ENCODE measurements at places on chromosomes 1 and 21.
A peak's percentile ranks its signal among the peaks of the same experiment; 100 is the strongest.

DNA sequence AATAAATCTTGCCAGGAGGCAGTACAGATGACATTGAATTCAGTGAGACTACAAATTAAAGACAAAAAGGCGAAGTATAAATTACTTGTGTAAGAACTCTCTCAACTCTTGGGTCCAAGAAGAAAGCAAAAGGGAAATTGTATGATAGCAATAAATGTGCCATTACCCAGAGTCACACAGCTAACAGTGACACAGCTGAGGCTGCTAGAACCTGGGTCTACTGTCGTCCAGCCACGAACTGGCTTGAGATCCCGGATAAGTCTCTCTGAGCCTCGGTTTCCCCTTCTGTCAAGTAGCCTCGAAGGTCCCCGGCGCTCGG, 362 bp upstream of the ROR1 start:
- no peak for DNase-seq

- DNase-seq = no peak
These were observed 10.5 kb downstream of the UCK2 start for GRCh38 chr1:165837838-165838364.

GRCh38 chr1:29508458-29509107, 272.3 kb downstream of the PTPRU start:
- no peak for DNase-seq

DNA sequence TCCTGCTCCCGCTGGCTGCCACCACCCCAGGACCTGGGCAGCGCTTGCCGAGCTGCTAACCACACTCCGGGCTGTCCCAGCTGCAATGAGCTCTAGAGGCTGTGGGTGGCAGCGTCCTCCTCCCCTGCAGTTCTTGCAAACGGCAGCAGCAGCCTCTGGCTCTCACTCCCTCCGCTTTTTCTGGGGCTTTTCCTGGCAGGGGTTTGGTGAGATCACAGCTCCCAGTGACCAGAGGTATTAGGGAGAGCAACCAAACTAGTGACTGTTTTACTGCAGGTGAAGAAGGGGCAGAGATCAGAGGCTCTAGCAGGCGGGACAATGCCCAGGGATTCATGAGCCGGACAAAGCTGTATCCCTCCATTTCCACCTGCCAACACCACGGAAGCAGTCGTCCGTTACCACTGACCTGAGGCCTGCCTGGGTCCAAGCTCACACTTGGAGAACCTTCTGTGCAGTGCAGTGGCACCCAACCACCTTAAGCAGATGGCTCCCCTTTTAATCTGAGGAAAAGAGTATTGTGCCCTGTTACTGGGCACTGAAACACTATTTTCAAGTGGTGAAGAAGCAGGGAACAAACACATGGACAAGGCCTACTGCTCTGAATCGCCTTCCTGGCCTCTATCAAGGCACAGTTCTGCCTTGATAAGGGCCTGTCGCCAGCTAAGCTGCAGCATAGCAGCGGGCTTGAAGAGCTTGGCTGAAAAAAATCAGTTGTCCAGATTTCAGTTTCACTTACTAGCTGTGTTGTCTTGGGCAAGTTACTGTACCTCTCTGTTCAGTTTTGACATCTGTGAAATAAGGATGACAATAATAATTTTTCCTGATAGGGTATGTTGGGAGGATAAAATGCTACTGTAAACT, at the start of gene F5:
Gene F5 (minus strand): TSS at position 87 of the 861 bp plus-strand sequence. CDS start 95 bp downstream, outside the sequence.
- peak; percentile 75 for DNase-seq

GRCh38 chr1:9473032-9473807, 66.0 kb upstream of the SLC25A33 start:
- DNase-seq = no peak

GRCh38 chr1:30046751-30047150, 676.6 kb downstream of the MATN1 start:
- DNase-seq = no peak

- DNase-seq = no peak
These were observed 4.5 kb upstream of the ANKRD13C start for GRCh38 chr1:70358921-70359564.

DNA sequence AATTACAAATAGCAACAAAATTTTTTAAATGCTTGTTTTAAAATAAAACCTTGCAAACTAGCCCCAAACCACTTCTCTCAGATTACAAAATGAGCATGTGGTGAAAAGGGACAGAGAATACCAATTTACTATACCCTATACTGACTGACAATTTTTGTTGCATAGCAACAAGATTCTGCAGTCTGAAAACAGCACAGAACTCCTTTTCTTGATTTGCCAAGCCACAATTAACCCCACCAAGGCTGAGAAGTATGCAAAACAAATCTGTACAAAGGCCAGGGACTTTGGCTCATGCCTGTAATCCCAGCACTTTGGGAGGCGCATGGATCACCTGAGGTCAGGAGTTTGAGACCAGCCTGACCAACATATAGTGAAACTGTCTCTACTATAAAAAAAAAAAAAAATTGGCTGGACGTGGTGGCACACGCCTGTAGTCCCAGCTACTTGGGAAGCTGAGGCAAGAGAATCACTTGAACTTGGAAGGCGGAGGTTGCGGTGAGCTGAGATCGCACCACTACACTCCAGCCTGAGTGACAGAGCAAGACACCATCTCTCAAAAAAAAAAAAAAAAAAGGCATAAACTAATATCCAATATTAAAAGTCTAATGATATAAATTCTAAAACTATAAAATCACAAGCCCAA, 21.8 kb downstream of the ENAH start:
- no peak for DNase-seq

- no peak for DNase-seq
These were observed 156.0 kb downstream of the RERE start for GRCh38 chr1:8661185-8662110.

- no peak for DNase-seq
These were observed 507 bp downstream of the AK5 start for GRCh38 chr1:77282187-77282865.

GRCh38 chr1:184041731-184042130, 4.2 kb upstream of the COLGALT2 start:
- DNase-seq = no peak

DNA sequence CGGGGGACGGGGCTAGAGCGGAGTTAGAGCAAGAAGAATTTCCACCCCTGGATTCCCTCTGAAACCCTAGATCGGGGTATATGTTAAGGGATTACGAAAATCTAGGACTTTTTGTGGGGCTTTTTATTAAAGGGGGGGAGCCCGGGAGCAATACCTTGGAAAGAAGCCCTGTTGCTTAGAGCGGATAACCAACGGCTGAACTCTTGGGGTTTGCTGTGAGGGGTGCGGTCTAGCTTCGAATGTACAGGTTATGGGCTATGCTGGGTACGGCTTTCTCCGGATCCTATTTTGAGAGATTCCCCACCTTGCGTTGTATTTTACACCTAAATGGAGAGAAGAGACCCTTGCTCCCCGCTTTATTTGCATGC, 626 bp downstream of the DYRK3 start:
- DNase-seq = no peak

- DNase-seq = peak; percentile 93
These were observed 14.6 kb upstream of the MEX3A start for GRCh38 chr1:156096640-156097391.

GRCh38 chr1:210373878-210374599, 45.3 kb downstream of the HHAT start:
- DNase-seq = peak; percentile 68

- DNase-seq = no peak
These were observed 794 bp upstream of the TOR3A start for GRCh38 chr1:179080866-179081686.

GRCh38 chr1:17419626-17420328, 19.7 kb downstream of the RCC2 start:
- no peak for DNase-seq

DNA sequence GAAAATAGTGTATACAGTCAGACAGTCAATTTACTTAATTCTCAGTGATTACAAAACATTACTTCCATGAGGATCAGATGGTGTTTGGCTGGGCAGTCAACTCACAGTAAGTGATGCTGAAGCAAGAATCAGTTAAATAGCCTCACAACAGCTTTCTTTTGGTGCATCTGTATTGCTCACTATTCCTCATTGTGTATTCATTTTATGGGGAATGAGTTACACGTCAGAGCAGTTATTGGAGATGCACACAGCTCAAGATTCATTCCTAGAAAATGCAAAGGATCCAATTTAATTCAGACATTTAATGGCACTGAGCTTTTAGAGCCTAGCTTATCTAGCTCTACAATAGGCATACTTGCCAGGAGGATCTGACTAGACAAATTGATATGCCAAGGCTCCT, 150.6 kb downstream of the HS2ST1 start:
- no peak for DNase-seq

DNA sequence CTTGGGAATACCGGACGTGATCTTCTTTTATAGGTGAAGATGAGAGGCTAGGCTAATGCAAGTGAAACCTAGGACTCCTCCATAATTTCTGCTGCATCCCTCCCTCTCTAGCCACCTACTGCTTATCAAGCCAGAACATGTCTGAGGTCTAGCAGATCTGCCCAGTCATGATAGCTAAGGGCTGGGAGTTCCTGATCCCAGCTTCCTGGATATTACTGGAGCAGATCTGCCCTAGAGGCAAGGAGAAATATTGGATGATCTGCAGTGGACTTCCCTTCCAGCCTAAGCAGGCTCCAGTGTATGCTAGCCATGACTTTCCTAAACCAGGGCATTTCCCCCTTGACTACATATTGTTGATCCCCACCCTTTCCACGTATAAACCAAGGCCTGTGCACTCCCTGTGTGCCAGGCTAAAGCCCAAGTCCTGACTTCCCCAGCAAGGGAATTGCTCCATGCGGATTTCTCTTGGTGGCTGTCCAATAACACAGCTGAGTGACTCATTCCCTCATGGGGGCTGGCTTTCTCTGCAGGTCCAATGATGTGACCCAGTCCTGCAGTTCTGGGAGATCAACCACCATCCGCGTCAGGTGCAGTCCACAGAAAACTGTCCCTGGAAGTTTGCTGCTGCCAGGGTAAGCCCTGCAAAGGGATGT, 15.5 kb upstream of the SARS1 start:
- DNase-seq = no peak

DNA sequence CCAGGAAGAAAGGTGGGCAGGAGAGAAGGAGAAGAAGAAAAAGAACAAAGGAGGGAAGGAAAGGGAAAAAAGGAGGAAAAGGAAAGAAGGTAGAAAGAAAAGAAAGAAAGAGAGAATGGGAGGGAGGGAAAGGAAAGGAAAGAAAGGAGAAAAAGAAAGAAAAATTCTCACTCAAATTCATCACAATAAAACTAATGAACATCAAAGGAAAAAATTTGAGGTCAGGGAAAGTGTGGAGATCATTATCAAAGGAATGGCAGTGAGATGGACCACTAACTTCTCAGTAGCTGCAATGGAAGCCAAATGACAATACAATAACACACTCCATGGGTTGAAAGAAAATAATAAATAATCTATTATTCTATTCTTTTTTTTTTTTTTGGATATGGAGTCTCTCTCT, 48.0 kb upstream of the JAK1 start:
- DNase-seq = no peak

GRCh38 chr1:3691421-3692204, 39.3 kb downstream of the TP73 start:
- no peak for DNase-seq

DNA sequence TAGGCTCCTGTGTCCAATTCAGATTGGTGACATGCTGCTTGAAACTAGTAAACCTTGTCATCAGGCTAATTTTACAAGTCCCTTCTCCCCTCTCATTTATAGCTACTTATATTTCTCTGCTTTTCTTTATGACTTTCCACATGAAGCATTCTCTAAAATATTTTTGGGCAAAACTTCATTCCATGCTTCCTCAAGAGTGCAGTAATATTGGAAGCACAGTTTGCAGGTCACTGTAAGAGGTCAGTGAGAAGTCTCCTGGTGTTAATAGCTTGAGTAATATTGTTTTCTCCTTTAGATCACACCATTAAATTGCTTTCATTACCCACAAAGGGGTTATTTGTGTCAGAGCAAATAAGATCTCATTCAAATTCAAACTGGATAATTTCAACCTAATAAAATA, 46.6 kb downstream of the LPAR3 start:
- DNase-seq = no peak

- DNase-seq = no peak
These were observed 248.8 kb upstream of the PBX1 start for GRCh38 chr1:164310166-164310565.

- DNase-seq = no peak
These were observed 22.4 kb downstream of the VPS45 start for GRCh38 chr1:150089846-150090520.
